ENCODE measurements at places on chromosomes 2 and 18.

DNA sequence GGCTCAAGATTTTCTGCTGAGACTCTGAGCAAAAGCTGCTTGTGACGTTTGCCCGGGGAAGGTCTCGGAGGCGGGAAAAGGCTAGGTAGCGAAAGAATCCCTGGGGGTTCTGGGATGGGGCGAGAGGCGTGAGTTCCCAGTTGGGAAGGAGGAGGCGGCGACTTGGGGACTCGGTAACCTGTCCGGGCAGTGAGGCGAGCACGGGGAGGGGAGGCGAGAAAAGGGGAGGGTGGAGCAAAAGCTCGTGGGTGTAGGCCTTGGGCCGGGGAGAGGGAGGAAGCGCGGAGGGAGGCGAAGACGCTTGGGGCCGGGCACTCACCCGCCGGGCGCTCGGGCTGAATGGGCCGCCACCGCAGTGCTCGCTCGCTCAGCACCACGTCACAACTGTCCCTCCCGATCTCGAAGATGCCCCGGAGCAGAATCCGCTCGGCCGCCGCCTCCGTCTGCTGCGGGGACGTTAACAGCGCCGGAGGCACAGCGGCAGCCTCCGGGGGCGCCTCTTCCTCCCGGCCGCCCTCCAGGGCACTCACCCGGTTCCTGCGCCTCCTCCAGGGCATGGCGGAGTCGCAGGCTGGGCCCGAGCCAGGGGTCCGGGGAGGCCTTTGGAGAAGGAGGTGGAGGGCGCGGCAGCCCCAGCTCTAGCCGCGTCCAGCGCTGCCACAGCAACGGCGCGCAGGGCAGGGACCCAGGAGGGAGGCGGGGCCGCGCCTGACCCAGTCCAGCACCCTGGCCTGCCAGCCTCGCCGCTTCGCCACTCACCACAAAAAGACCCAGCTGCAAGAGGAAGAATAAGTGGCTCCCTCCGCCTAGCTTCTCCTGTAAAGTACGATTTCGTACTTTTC is at the start of gene CERKL:
Gene CERKL, minus strand, starts transcription at position 656 of the 842 bp plus-strand sequence. Its CDS starts 99 bp downstream, at position 557.
- DNase-seq, result no peak

DNA sequence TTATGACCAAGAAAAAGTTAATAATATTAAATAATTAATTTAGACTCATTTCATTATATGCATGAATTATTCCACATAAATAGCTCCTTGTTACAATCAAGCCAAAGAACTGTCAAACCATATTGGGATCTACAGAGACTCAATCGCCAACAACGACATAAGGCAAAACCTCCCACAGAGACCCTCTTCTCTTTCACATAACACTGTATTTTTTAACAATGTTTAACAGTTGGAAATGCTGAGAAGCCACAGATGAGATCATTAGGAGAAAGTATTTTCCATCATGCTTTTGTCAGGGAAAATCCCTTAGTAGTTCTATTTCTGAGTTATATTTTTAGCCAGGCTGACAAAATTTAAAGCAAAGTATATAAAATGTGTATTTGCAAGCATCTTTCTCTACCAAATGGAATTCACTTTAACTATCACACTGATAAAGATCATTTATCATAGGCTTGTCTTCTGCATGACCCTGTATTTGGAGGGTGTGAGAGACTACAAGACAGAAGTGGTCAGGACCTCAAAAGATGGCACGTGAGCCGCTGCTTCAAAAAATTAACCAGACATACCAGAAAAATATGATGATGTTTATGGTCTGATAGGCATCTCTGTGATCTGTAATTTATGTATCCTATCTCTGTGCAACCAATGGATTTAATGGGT is 383.8 kb downstream of the NRXN1 start:
- DNase-seq, result no peak

- no peak for DNase-seq
Measured at GRCh38 chr2:28601616-28602015, 105.8 kb downstream of the PLB1 start.

GRCh38 chr2:234060236-234060635 is 9.7 kb downstream of the SPP2 start:
- DNase-seq, result peak; percentile 4

DNA sequence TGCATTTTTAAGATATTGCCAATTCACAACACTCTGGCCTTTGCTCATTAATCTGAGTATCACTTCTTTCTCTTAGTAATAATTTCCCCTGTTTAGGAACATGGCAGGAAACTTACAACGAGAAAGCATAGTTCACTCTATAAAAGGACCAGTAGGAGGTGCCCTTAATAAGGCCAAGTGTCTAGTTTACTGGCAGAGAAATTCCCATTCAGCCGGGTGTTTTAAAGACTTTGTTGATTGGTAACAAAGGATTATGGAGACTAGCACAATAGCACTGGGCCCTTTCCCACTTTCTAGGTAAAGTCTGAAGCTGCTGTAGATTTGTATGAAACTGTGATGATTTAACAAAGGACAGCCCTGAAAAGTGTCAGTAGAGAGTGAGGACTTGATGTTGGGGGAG is 3.1 kb downstream of the DCC start:
- no peak for DNase-seq

- no peak for DNase-seq
Measured at GRCh38 chr2:231361701-231362554, 33.6 kb upstream of the B3GNT7 start.

DNA sequence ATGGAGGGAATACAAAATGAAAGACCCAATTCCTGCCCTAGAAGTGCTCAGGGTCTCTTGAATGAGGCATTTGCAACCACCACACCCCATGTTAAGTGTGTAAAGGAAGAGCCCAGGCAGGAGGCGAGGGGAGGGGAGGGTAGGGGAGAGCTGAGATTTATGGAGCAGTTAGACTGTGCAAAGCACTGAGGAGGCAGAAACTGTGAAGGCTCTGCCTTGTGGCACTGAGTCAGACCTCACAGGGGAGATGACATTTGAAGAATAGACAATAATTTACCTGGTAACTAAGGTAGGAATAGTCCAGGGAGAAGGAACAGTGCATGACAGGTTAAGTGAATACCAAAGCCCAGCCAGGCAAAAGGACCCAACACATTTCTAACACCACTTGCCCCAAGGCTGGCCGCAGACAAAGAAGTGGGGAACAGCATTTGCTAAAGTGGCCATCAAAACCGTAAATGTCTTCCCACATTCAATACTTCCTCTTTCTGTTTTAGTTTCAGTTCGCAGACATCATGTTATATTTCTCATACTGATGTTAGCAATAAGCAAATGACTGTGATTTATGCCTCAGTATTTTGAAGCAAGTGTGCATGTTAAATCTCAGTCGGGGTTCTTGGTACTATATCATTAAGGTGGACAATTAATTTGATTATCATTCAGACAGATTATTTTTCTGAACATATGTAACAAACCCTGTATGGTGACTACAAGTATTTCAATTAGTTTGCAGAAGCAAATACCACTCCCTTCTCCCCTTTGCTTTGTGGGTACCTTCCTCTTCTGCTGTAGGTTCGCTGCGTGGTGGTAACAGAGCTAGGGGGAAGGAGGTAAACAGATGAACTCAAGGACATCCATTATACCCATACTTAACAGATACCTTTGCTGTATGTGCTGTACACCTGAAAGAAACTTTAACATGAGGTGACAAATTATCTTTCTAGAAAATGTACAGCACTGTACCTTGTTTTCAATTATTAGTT is 27.5 kb downstream of the CDH20 start:
- DNase-seq, result no peak

- no peak for DNase-seq
Measured at GRCh38 chr2:47508641-47509040, 105.7 kb downstream of the MSH2 start.

DNA sequence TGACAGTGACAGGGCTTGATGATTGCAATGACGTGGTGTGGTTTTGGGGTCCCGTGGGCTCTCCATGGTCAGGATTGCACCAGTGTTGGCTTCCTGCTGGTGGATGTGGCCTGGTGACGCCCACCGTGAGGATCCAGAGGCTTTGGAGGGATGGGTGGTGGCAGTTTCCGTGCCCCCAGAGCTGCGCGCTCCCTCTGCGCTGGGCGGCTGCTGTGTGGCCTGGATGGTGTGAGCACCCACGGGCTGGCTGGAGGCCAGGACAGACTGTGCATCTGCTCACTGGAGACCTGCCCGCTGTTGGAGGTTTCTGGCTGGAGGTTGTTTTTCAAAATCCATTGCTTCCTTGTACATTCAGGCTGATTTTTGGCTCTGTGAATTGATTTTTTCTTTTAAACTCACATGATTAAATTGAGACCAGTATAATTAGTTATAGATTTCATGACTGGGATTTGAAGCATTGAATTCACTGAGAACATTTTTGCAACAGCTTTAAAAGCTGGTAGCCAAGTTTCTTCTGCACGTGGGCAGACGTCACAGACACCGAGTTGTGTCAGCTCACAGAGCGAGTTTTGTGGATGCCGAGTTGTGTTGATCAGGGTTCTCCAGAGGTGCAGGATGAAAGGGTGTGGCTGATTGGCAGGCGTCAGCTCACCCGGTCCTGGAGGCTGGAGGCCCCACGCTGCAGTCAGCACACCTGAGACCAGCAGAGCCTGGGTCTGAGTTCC is 72.7 kb downstream of the KCNG2 start:
- DNase-seq, result no peak

DNA sequence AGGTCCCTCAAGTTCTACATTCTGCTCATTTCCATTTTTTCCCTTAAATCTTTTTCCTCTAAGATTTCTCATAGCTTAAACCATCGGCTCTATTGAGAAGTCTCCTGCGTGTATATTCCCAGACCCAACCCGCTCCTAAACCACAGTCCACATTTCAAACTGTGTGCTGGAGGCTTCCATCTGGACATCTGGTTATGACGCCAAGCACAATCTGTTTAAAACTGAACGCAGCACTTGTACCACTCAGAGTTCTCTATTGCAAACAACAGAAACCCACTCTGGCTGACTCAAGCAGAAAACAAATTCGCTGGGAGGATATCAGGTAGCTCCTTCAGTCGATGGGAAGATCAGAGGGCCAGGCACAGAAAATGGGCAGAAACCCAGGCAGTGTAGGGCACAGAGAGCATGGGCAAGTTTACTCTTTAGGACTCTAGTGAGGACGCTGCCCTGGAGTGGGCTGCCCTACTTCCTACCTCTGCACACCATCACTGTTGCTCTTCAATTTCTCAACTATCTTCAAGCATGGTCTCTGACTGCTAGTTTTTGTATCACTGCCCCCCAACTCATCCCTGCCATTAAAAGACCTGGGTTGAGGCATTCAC is 5.6 kb upstream of the EML4 start:
- DNase-seq, result no peak

- DNase-seq, result no peak
Measured at GRCh38 chr18:58549814-58550339, 79.0 kb downstream of the ALPK2 start.

- DNase-seq, result no peak
Measured at GRCh38 chr2:38765149-38765548, 12.9 kb upstream of the GEMIN6 start.

DNA sequence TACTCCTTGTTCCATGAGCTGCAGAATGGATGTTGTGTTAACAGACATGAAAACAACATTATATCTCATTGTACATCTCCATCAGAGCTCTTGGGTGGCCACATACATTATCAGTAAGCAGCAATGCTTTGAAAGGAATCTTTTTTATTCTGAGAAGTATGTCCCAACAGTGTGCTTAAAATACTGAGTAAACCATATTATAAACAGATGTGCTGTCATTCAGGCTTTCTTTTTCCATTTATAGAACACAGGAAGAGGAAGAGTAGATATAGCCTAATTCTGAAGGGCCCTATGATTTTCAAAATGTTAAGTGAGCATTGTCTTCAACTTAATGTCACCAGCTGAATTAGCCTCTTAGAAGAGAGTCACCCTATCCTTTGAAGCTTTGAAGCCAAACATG is 44.3 kb upstream of the CABYR start:
- DNase-seq, result no peak

DNA sequence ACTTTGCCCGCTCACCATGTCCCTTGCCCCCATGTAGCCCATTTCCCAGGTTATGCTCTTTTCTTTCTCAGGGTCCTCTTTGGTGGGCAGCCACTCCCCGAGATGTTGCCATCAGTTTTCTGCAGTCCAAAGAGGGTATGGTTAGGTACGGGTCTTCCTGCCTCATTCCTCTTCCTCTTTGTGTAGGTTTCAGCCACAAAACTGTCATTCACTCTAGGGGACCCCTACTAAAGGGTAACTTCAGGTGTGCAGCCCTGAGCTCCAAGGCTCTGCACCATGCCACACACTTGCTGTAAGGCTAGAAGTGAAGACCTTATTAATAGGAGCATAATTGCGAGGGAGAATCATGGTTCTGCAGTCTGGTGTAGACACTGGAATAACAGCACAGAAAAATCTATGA is 99.8 kb upstream of the ZNF397 start:
- no peak for DNase-seq

DNA sequence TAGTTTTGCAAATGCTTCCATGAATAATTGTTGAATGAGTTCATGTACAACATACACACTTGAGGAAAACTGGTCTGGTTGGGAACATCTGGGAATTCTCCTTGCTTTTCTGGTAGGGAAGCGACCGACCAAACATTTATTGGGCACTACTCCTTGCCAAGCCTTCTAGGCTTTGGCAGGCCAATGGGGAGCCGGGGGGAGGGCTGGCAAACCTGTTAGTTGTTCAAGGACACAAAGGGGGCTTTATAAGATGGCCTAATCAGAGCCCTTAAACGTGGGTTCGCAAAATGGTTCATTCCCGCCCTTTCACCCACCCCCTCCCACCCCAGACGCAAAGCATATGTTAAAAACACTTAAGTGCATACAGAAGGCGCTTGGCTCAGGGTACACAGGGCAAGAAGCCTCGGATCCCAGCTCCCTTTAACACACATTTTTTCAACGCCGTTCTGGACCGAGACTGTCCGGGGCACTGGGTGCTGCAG is 844 bp upstream of the VSNL1 start:
- DNase-seq, result no peak

- DNase-seq, result no peak
Measured at GRCh38 chr18:44025421-44025820, 655.3 kb upstream of the SETBP1 start.

DNA sequence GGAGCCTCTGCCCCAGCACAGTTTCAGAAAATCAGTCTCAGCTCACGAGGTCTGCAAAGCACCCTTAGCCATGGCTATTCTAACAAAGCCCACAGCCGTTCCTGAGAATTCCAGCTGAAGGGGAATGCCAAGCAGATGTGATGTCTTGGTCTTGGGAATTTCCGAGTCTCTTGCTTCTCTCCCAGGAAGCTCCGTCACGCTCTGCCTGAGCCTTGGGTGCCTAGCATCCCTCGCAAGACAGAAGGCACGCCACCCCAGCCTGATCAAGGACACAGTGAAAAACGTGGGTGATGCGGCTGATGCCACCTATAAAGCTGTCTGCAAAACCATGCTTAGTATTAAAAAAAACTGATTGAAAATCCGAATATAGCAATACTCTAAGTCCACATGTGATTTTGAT is 254.6 kb downstream of the SH3BP4 start:
- no peak for DNase-seq

DNA sequence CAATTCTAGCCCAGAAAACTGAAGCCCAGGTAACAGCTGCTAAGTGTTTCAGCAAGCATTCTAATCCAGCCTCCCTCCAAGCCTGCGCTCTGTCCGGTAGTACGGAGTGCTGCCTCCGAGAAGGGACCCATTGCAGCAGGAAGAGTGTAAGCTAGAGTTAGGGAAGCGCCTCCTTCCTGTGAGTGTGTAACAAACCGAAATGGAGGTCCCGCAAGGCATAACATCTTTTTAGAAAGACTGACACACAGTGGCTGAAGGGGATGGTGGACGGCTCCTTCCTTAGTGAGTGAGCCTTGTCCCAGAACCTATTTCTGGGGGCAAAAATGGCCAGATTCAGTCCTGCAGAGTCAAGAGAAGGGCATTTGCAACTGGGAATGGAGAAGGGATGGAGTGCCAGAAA is 12.2 kb downstream of the PKDCC start:
- no peak for DNase-seq
